Airway epithelial cell (primary cell): ENCODE measurements at places on chromosomes 1 and 21. TPM values are rescaled to one million over a fixed set of nuclear protein-coding genes. Genes with fewer than 3 reads are reported as not detected.

Gene SLC30A10
- total RNA-seq: 0.07 TPM in 1 of 2 replicates, not detected in the other

Gene SELENOF
- 105 and 123 TPM in 2 replicates for total RNA-seq

Gene SERINC2
- 188 and 258 TPM in 2 replicates for total RNA-seq

Gene CDK11A
- 8.5 and 10.9 TPM in 2 replicates for total RNA-seq

Gene RIPPLY3
- 0.70 and 1.1 TPM in 2 replicates for total RNA-seq

Gene GUCA2B
- total RNA-seq: not detected in 2 replicates

Gene AGMAT
- total RNA-seq: 0.70 and 0.99 TPM in 2 replicates

Gene ADAMTSL4
- 14.4 and 21.1 TPM in 2 replicates for total RNA-seq

Gene KCNN3
- 0.07 TPM in 1 of 2 replicates, not detected in the other for total RNA-seq

Gene ZSCAN20
- total RNA-seq: 3.1 and 4.6 TPM in 2 replicates

Gene AXDND1
- total RNA-seq: not detected in 2 replicates

Gene RPS6KA1
- total RNA-seq: 75.7 and 92.4 TPM in 2 replicates

Gene FAM151A
- not detected in 2 replicates for total RNA-seq

Gene CNIH3
- total RNA-seq: 0.09 and 0.14 TPM in 2 replicates

Gene IFI44L
- 0.07 and 0.28 TPM in 2 replicates for total RNA-seq

Gene RASSF5
- total RNA-seq: 17.6 and 18.8 TPM in 2 replicates

Gene LCE3E
- 0.23 and 0.63 TPM in 2 replicates for total RNA-seq

Gene CCDC17
- 0.19 and 0.56 TPM in 2 replicates for total RNA-seq

Gene ADCY10
- total RNA-seq: not detected in 2 replicates

Gene TMEM51
- total RNA-seq: 21.3 and 24.9 TPM in 2 replicates

Gene ANKRD45
- total RNA-seq: 0.70 TPM in 1 of 2 replicates, not detected in the other
